Astrocyte of the spinal cord (primary cell): ENCODE measurements at places on chromosomes 2 and 18.
A peak's percentile ranks its signal among the peaks of the same experiment; 100 is the strongest.

DNA sequence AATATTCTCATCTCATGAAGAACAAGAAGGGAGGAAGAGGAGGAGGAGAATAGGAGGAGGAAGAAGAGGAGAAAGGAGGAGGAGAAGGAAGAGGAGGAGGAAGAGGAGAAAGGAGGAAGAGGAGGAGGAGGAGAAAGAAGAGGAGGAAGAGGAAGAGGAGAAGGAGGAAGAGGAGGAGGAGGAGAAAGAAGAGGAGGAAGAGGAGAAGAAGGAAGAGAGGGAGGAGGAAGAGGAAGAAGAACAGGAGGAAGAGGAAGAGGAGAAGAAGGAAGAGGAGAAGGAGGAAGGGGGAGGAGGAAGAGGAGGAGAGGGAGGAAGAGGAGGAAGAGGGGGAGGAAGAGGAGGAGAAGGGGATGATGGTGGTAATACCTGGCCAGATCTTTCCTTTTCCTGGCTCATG, 70.0 kb upstream of the PTPRM start:
- DNase-seq: no peak

- peak; percentile 33 for DNase-seq
Observed at GRCh38 chr2:170737821-170738220, 22.7 kb downstream of the SP5 start.

- DNase-seq: no peak
Observed at GRCh38 chr2:120231974-120232635, 8.9 kb upstream of the TMEM185B start.

DNA sequence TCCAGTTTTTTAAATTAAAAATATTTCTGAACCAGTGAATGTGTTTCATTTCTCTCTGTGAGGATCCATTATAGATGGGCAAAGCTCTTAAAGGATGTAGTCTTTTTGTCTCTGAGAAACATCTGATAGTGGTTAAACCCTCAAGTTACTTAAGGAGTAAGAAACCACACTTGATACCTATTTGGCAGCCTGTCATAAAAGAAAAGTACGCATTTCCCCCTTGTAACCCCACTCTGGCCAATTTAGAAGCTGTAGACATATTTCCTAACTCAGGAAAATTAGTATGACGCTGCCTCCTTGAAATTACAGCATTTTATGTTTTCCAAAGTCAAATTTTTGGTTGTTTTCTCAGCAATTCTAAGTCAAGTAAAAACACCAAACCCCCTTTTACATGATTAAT, 2.0 kb downstream of the STAT4 start:
- no peak for DNase-seq
